ENCODE measurements at places on chromosomes 13 and 19.
A peak's percentile ranks its signal among the peaks of the same experiment; 100 is the strongest.

GRCh38 chr13:91313103-91313502 lies 34.4 kb upstream of the MIR17HG start:
- DNase-seq, result peak; percentile 33

GRCh38 chr19:47609906-47610894 lies 1.3 kb downstream of the BICRA start:
- DNase-seq, result peak; percentile 50

- no peak for DNase-seq
Measured at GRCh38 chr19:53086949-53087348, 16.3 kb downstream of the ZNF160 start.

DNA sequence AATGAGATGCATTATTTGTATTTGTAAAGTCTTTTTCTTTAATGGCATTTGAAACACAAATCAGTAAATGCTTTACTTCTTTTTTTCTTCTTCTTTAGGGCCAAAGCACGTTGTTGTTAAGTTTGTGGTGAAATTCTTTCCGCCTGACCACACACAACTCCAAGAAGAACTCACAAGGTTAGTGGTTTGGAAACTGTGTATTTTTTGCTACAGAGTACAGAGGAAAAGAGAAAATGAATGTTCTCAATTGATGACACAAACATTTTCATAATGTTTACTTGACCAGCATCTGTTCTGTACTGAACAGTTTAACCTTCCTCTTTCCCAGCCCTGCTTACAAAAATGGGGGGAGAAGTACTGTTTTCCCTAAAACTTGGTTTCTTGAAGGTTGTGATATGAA lies 190.9 kb upstream of the RNF113B start:
- DNase-seq, result no peak

GRCh38 chr13:94435604-94436226 lies 43.8 kb downstream of the DCT start:
- DNase-seq, result peak; percentile 33

- DNase-seq, result no peak
Measured at GRCh38 chr13:48232420-48233045, 473 bp upstream of the ITM2B start.

- peak; percentile 72 for DNase-seq
Measured at GRCh38 chr19:7575434-7576040, 20.1 kb upstream of the CAMSAP3 start.

DNA sequence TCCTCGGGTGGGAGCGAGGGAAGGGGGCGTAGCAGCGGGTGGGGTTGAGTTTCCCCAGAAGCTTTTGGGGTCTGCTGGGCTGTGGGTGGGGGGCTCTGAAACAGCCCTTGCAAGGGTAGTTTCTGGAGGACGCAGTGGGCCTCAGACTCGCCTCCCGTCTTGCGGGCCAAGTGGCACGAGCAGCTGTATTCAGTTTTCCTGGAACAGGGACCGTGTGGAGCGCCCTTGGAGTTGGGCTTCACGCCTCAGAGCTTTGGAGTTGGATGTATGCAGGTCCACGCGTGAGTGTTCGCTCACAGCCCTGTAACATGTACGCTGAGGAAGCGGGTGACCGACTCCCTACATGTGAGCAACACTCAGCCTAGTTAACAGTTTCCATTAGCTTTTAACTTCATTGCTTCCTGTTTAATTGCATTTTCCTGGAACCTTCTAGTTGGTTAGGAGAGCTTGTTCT lies 603 bp downstream of the TM9SF2 start:
- peak; percentile 6 for DNase-seq

DNA sequence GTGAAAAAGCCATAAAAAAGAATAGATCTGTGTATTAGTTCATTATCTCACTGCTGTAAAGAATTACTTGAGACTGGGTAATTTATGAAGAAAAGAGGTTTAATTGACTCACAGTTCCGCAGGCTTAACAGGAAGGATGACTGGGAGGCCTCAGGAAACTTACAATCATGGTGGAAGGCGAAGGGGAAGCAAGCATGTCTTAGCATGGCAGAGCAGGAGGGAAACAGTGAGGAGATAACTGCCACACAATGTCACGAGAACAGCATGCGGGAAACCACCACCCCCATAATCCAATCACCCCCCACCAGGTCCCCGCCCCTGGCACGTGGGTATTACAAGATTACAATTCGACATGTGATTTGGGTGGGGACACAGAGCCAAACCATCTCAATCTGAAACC lies 39.1 kb upstream of the EEF1AKMT1 start:
- no peak for DNase-seq

- DNase-seq, result peak; percentile 21
Measured at GRCh38 chr13:50594276-50595051, 249.0 kb downstream of the DLEU7 start.

- DNase-seq, result no peak
Measured at GRCh38 chr13:34431827-34432581, 510.1 kb upstream of the NBEA start.

DNA sequence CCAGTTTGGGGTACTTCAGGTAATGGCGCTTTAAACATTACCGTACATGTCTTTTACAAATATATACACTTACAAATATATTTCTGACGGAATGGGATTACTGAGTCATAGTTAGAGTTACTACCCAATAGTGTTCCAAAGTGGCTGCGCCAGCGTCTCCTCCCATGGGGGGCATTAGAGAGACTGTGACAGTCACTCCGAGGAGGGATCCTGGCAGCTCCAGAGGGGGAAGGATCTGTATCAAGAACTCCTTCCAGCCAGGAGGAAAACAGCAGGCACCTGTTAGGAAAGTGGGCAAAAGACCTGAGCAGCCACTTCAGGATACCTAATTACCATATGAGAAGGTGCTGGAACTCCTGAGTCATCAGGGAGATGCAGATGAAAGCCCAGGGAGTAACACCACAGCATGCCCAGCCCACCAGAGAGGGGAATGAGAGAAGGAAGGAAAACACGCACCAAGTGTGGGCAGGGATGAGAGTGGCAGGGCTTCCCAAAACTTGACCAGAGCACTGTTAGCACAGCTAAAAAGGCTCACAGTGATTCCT lies 52.9 kb downstream of the SLC7A9 start:
- DNase-seq, result no peak

GRCh38 chr13:76707360-76707759 lies 178.8 kb downstream of the KCTD12 start:
- DNase-seq, result no peak

- DNase-seq, result no peak
Measured at GRCh38 chr13:90105276-90105675, 1242.2 kb upstream of the MIR17HG start.

DNA sequence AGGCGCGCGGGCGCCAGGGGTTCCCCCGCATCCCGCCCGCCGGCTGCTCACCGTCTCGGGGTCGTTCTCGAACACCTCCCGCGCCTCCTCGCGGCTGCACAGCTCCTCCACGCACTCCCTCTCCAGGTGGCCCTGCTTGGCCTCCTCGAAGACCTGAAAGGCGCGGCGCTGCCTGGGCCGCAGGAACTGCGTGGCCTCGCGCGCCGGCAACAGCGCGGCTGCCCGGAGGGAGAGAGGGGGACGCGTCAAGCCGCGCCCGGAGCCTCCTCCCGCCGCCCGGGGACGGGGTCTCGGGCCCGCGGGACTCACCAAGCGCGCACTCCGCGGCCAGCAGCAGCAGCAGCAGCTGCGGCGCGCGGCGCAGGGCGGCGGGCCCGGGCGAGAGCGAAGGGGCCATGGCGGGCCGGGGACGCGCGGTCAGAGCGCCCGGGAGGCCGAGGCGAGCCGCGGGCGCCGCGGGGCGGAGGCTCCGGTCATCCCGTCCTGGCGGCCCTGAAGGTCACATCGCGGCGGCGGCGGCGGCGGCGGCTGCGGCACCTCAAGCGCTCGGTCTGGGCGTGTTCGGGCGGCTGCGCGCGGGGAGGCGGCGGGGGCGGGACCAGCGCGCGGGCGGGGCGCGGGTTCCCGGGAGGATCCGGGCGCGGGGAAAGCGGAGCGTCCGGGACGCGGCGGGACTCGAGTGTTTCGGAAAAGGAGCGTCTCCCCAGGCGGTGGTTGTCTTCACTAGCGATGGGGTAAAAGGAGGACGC lies at the start of gene GAS6:
Gene GAS6, minus strand, starts transcription at position 553 of the 749 bp plus-strand sequence. Its CDS starts 156 bp downstream, at position 397.
- DNase-seq, result peak; percentile 81

GRCh38 chr19:46678110-46678732 lies 17.2 kb upstream of the DACT3 start:
- peak; percentile 21 for DNase-seq

GRCh38 chr19:535017-535835 lies 3.7 kb downstream of the CDC34 start:
- DNase-seq, result no peak

Measured in RPMI8226 (cell line).